ENCODE measurements at places on chromosomes 1 and 21.

DNA sequence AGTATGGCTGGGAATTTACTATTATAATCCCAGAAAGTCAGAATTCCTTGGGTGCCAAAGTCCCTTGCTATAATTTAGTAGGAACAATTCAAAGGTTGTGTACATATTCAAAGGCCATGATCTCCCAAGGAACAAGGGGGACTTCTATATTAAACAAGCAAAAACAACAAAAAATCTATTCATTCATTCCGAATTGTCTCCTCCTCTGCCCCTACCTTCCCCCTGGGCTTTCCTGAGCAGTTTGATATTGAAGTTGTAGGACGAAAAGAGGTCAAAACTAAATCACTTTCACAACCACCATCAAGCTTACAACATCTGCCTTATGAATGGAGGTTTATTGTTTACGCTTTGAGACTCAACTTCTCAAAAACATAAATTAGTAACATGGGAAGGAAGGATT lies 35.3 kb upstream of the SOD1 start:
- DNase-seq = no peak

DNA sequence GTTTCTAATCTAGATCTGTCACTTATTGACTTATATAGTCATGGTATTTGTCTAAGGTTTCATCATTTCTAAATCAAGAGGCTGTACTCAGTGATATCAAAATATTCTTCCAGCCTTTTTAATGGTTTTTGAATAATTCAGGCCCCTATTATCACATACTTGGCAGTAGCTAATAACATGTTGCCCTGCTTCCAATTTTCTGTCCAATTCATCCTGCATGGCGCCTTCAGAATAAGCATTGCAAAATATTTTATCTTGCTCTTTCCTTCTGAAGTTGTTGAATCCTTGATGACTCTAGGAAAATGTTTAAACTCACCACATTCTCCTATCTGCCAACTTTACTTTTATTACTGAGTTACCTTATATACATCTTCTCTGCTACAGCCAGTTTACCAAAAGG lies 517.2 kb upstream of the B3GALT2 start:
- no peak for DNase-seq

- DNase-seq = peak; percentile 92
These were observed 56.3 kb downstream of the GIPC2 start for GRCh38 chr1:78102082-78102481.

DNA sequence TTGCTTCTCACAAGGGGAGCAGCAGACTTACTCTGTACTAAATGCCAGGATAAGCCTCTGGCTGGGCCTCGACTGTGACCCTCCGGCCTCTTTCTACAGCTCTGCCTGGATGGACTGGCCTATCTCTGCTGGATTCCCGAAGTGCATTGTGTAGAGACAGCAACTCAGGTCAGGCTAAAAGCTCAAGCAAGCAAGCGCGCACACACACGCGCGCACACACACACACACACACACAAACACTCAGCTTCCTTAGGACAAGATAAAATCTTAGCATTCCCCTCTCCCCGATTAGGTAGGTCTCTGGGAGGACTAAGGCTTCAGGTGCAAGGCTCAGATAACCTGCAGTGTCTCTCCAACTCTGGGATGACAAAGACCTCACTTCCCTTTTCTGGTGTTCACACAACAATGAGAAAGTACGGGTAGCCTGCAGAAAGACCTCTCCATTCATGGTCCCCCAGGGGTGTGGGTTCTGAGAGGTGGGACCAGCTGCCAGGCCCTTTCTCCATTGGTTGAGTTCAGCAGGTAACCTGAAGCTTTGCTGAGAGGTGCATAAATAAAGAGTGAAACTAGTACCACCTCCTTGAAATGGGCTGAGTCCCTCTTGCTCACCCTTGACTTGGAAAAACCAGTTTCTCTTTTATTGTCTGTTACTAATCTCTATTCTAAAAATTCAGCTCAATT lies 155.1 kb upstream of the CAMK1G start:
- DNase-seq = no peak

GRCh38 chr1:65344171-65344814 lies 35.0 kb downstream of the DNAJC6 start:
- DNase-seq = peak; percentile 10

GRCh38 chr1:209652873-209653401 lies 712 bp upstream of the LAMB3 start:
- DNase-seq = peak; percentile 99

DNA sequence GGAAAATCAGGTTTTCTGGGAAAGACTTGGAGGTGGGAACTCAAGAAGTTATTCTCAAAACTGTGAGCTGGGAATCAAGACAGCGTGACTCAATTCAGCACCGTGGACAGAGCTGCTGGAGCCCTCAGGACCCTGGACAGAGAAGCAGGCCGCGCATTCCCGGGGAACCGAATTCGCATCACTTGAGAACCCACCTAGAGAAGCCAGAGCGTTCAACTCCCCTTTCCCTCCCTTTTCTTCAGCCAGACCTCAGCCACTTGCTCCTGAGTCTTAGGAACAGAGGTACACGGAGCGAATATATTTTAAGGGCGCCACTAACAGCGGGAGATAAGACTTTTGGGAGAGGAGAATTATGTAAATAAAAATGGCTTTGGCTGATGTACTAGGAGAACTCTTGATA lies 2.0 kb upstream of the LIN28A start:
- DNase-seq = peak; percentile 73

GRCh38 chr1:206575894-206576737 lies 36.1 kb downstream of the EIF2D start:
- DNase-seq = no peak

DNA sequence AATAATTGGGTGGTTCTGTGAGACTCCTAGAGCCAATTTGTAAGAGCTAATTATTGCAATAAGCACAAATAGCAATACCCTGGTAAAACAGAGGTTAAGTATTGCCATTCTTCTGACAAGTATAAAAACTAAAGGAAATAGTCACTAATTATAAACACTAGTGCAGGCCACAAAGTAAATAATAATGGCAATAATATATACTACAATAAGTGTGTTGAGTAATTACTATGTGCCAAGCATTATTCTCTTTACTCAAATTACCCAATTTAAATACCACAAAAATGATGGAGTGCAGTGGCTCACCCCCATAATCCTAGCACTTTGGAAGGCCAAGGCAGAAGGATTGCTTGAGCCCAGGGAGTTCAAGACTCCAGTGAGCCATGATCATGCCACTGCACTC lies 15.3 kb downstream of the ZMYM6 start:
- DNase-seq = no peak

- no peak for DNase-seq
These were observed 1377.7 kb upstream of the ADGRL4 start for GRCh38 chr1:80384083-80384830.

GRCh38 chr1:42158189-42158588 lies 5.0 kb downstream of the GUCA2B start:
- no peak for DNase-seq

DNA sequence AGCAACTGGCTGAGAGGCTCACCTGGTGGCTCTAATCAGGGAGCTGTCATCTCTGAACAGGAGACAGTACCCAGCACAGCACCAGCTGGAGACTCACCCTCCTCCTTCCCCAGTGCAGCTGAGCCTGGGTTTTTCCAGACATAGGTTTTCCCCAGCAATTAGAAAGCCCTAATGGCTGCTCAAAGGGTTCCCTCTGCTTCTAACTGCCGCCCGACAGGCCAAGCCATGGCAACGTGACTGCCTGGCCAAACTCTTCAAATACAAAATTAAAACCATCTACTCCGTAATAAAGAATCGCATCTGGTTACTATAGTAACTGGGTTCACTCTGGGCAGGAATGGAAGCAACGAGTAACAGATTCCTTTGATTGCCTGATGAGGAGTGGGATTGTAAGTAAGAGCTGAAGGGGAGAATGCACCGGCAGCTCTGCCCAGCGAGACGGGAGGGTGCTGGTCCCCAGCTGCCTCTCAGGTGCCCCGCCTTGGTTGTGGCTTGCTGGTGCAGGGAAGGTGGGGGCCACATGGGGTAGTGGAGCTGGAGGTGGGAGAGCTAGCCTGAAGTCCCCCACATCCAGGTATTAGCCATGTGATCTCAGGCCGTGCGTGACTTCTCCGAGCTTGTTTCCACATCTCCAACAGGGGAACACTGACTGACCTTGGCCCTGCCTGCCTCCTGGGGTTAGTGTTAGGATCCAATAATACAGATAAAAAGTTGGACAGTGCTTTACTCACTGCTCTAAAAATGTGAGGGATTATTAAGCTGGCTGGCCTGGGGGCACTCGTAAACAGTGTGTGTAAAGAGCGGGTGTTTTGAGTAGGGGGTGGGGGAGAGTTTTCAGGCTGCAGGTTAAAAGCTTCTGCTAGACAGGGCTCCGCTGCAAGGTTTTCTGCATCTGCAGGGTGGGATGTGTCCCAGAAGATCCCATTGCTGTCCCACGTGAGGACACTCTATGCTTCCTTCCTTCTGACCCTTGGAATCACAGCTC lies 94.2 kb downstream of the KCNN3 start:
- no peak for DNase-seq

GRCh38 chr1:183205196-183205781 lies 19.2 kb downstream of the LAMC2 start:
- DNase-seq = no peak

DNA sequence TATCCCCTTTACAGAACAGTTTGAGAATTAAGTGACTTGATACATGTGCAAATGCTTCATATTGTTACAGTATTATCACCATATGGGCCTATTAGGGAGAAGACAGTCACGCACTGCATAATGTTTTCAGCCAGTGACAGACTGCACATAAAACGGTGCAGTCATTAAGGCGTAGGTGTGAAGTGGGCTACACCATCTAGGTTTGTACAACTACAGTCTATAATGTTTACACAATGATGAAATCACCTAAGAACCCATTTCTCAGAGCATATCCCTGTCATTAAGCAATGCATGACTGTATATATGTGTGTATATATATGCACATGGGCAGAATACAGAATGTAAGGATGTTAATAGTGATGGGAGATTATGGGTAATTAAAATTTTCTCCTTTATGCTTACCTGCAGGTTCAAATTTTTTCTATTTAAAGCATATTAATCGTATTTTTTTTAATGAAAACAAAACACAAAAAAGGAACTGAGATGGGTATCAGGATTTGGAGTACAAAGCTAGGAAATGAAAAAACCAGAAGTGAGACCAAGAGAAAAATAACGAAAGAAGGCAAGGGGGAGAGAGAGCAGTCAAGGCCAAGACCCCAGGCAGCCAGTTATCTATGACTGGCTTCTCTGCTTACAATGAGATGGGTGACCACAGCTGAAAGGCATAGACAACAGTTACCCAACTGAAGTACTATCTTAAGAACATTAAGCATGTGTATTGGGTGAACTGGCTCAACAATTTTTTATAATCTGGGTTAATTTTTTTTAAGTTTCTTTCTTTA lies 122.9 kb upstream of the DAB1 start:
- no peak for DNase-seq

GRCh38 chr1:247639381-247639981 lies 34.1 kb downstream of the OR2G3 start:
- DNase-seq = no peak

GRCh38 chr1:212432661-212433576 lies at the start of gene NENF:
NENF (plus strand) TSS chr1:212432920; CDS start chr1:212432944, 24 bp downstream.
- peak; percentile 81 for DNase-seq

DNA sequence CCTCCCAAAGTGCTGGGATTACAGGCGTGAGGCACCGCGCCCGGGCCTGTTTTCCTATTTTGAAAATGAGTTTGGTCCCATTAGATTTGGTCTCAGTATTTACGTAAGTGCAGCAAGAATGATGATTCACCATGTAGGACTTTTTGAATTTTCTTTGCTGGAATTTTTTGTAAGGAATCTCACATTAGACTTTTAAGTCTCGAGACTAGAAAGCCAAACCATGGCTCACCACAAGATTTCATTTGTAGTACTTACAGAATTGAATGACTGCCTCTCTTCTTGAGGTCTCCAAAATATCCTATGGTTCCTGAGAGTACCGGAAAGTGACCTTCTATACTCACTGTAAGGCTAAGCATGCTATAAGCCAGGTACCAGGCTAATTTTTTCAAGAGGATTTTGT lies 325 bp downstream of the OR14A2 start:
- peak; percentile 49 for DNase-seq

DNA sequence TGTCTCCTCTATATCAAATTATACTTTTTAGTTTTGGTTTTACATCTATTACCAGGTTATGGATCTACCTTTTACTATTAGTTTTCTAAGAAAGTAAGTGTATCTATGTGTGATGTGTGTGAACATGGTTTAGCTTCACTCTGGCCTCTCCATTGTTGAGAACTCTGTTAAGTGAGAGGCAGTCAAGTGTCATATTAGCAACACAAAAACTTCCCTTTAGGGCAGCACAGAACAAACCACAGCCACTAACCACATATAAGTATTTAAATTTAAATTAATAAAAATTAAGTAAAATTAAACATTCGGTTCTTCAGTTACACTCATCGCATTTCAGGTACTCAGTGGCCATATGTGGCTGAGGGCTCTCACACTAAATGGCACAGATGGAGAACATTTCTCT lies 96.6 kb downstream of the DPYD start:
- DNase-seq = no peak

DNA sequence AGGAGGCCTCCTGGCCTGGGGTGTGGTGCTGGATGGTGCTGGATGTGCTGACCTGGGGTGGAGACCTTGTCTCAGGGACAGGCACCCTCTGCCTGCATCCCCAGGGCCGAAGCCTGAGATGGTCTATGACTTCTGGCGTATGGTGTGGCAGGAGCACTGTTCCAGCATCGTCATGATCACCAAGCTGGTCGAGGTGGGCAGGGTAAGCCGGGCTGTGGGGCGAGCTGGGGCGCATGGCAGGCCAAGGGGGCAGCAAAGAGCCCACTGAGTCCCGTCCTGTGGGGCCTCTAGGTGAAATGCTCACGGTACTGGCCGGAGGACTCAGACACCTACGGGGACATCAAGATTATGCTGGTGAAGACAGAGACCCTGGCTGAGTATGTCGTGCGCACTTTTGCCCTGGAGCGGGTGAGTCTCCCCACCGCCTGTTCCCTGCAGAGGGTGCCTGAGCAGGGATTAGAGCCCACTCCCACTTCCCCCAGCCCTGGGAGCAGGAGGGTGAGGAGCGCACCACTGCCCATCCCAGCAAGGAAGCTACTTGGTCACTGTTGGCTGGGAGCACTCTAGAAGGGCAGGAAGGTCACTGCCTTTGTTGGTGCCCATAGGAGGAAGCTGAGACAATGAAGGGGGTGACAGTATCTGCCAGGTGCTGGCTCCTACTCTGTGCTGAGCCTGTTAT lies 75.2 kb downstream of the PTPRU start:
- no peak for DNase-seq

- peak; percentile 100 for DNase-seq
These were observed at the start of gene SRRM1 for GRCh38 chr1:24642481-24643362. SRRM1 (plus strand) TSS chr1:24643302; CDS start chr1:24643327, 25 bp downstream.

DNA sequence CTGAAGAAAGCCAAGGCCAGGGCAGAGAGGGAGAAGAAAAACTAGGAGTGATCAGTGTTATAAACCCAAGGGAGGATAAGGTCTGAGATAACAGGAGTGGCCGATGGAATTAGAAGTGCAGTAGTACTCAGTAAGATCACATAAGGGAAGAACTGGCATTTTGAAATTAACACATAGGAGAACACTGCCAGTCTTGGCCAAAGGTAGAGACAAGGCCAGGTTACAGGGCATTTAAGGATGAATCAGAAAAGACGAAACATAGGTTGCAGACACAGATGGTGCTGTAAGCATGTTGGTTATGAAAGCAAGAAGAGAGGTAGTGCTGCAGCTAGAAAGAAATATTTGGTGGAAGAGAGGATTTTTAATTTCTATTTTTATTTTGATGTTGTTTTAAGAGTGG lies 278.9 kb upstream of the SNX7 start:
- no peak for DNase-seq
